A549 treated with RU486 at 1 μM for 4 hours (cell line): ENCODE measurements at places on chromosomes 3 and 15. TPM values are rescaled to one million over a fixed set of nuclear protein-coding genes. Genes with fewer than 3 reads are reported as not detected.

The RARRES1 gene
- 9.2 to 13.4 TPM (median 11.7 TPM) in 5 replicates for total RNA-seq

The SERINC4 gene
- total RNA-seq, result 0.09 to 0.21 TPM (median 0.12 TPM) in 5 replicates

The SNX22 gene
- 0.43 to 0.77 TPM (median 0.64 TPM) in 5 replicates for total RNA-seq

The GASK1A gene
- total RNA-seq, result not detected in 5 replicates

The TM4SF18 gene
- 27.6 to 49.8 TPM (median 45.8 TPM) in 5 replicates for total RNA-seq
